ENCODE measurements at places on chromosomes 12 and 14. TPM values are rescaled to one million over a fixed set of nuclear protein-coding genes. Genes with fewer than 3 reads are reported as not detected.

NRDE2 gene
- total RNA-seq, result 34.6 TPM

DNA sequence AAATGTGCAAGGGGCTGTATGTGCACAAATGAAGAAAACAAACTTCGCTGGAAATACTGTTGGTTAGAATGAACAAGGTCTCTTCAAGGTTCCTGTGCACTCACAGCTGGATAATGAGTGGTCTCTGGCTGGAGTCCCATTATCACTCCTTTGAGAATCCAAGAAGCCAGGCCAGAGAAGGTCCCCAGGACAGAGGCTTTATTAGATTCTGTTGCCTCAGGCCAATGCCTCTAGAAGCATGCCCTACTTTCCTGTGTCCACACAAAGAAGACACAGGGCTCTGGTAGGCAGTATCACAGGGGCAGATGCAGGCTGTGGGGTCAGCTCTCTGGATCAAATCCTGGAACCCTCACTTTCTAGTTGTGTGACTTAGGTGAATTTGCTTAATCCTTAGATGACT is 384.7 kb downstream of the GRIN2B start:
- DNase-seq, result no peak

HCAR3 gene
- 0.09 TPM for total RNA-seq

SERPINA1 gene
- 29.9 TPM for total RNA-seq

DNA sequence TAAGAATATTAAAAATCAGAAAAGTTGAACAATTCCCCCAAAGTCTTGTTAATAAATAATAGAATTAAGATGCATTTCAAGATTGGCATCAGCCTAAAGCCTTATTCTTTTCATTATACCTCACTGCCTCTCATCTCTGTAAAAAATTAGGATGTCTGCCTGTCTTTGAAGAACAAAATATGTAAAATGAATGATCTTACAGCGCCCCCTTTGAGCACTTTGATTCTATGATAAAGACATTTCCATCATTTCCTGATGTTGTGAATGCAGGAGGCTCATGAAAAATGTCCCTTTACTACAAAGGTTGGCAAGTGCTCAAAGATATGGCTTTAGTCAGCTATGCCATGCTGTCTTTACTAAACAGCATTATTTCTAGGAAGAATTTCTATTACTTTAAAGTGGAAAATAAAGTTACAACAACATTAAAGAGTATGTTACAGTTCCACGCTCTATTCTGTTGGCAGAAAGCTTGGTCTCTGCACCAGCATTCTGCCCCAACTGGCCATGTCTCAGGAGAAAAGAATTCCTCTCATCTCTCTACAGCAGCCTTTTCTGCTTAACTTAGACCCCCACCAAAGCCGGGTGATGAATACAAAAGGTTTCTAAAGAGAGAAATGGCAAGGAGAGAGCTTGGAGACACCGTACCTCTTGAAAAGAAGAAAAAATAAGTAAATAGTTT is 95.1 kb downstream of the LLPH start:
- no peak for DNase-seq

Data from activated naive CD4-positive, alpha-beta T cell treated with anti-CD3 and anti-CD28 coated beads, Interleukin-2, amount 50 U/mL, for 72 hours (primary cell).